ENCODE measurements at places on chromosomes 12 and 14. TPM values are rescaled to one million over a fixed set of nuclear protein-coding genes. Genes with fewer than 3 reads are reported as not detected.
A peak's percentile ranks its signal among the peaks of the same experiment; 100 is the strongest.

TMED10 gene
- total RNA-seq, result 180 TPM

DNA sequence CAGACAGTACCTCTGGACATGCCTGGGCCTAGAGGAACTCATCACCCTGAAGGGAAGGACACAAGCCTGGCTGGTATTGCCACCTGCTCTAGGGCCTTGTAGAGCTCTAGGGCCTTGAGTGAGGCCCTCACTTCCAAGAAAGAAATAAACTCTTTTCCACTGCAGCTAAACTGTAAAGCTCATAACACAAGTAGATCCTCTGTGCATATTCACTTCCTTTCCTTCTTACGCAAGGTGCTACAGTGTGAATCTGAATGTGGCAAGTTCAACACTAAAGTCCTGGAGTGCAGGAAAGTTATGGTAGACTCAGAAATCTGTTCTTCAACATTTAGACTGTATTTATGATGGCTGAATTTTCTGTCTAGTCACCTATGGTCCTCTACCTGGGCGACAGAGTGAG, 14.5 kb downstream of the RNASE3 start:
- DNase-seq, result no peak
- no peaks in the 10 kb centered on the region for H3K36me3 ChIP-seq
- H3K27ac ChIP-seq, result no peak overlapping the region
- no peaks in the 10 kb centered on the region for H3K27me3 ChIP-seq
- no peaks in the 10 kb centered on the region for H3K4me1 ChIP-seq
- H3K4me3 ChIP-seq, result no peak overlapping the region

DNA sequence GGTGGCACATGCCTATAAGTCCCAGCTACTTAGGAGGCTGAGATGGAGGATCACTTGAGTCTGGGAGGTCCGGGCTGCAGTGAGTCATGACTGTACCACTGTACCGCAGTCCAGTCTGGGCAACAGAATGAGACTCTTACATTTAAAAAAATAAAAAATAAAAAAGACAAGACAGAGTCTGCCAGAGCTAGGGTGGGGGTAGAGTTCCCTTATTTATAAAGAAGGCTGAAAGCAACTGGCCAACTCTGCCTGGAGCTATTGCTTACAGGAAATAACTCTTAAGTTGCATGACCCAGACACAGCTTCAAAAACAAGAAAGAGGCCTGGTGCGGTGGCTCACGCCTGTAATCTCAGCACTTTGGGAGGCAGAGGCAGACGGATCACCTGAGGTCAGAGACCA, 31.5 kb downstream of the NUMB start:
- H3K4me1 ChIP-seq, result no peaks in the 10 kb centered on the region
- H3K27me3 ChIP-seq, result no peaks in the 10 kb centered on the region
- no peak overlapping the region for H3K27ac ChIP-seq
- no peak for DNase-seq
- H3K36me3 ChIP-seq, result no peaks in the 10 kb centered on the region

SYNDIG1L gene
- 0.22 TPM for total RNA-seq

MYO1A gene
- not detected for total RNA-seq

- H3K36me3 ChIP-seq, result no peaks in the 10 kb centered on the region
- H3K27ac ChIP-seq, result no peak overlapping the region
- H3K27me3 ChIP-seq, result no peaks in the 10 kb centered on the region
- H3K4me3 ChIP-seq, result no peak overlapping the region
Observed at GRCh38 chr12:77362509-77363210, 297.3 kb upstream of the E2F7 start.

COQ5 gene
- 34.8 TPM for total RNA-seq

DNA sequence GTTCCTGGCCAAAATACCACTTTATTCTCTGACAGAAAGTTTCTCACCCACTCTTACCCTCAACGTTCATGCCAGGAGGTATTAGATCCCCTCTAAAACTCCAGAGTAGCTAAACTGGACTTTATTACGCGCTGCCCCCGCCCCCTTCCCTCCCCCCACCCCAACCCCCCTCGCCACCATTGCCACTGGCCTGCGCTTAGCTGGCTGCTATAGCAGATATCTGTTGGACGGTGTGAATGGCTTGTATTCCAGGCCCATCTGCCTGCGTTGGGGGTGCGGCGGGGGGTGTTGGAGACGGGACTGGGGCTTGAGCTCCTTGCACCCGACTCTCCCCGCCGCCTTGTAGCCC, 564 bp upstream of the THTPA start:
- DNase-seq, result no peak
- no peak overlapping the region for H3K27ac ChIP-seq
- no peaks in the 10 kb centered on the region for H3K27me3 ChIP-seq
- H3K4me3 ChIP-seq, result peak overlapping the region; percentile 87
- peaks cover 29% of the 10 kb centered on the region for H3K36me3 ChIP-seq
- peaks cover 4% of the 10 kb centered on the region for H3K4me1 ChIP-seq

DNA sequence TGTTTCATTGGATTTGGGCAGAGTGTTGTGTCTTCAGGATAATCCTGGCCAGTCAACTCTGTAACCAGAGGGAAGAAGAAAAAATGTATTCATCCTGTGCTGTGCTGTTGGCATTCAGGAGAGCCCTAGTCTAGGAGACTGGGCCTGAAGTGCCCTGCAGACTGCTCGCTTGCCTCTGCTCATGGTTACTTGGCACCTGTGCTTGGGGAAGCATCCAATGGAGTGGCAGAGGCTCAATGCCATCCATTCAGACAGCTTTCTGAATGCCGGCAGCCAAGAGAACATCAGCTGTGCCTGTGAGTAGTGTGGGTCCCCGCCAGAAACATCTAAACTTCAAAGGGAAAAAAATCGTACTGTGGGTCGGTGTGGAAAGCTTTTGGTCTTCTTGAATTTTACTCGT, 124.2 kb downstream of the SRGAP1 start:
- H3K27me3 ChIP-seq, result no peaks in the 10 kb centered on the region
- DNase-seq, result no peak
- H3K4me3 ChIP-seq, result no peak overlapping the region
- H3K36me3 ChIP-seq, result no peaks in the 10 kb centered on the region
- H3K4me1 ChIP-seq, result no peaks in the 10 kb centered on the region

KLRC1 gene
- total RNA-seq, result not detected

DNA sequence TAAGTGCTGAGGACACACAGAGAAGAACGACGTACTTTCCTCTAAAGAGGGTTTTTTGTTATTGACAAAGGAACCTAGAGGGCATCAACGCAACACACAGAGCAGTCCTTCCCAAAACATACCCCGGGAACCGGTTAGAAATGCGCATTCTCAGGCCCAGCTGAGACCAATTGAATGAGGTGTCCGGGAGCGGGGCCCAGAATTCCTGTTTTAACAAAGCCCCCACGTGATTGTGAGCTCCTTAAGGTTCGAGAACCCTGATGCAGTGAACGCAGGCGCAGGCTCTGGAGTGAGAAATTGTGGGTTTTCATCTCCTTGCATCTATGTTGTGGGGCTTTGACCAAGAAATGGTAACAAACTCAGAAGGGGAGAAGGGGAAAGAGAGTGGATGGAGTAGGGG, 51.0 kb upstream of the TBX3 start:
- peaks cover 9% of the 10 kb centered on the region for H3K36me3 ChIP-seq
- no peak overlapping the region for H3K27ac ChIP-seq
- no peaks in the 10 kb centered on the region for H3K4me1 ChIP-seq
- H3K4me3 ChIP-seq, result peak overlapping the region; percentile 71
- DNase-seq, result peak; percentile 48

- peak; percentile 33 for DNase-seq
- no peak overlapping the region for H3K4me3 ChIP-seq
- H3K27ac ChIP-seq, result no peak overlapping the region
- peaks cover 2% of the 10 kb centered on the region for H3K4me1 ChIP-seq
- H3K27me3 ChIP-seq, result no peaks in the 10 kb centered on the region
Observed at GRCh38 chr14:33564774-33565630, 385.9 kb downstream of the EGLN3 start.

GRCh38 chr12:6667559-6668210, 4.8 kb upstream of the ING4 start:
- H3K27me3 ChIP-seq, result no peaks in the 10 kb centered on the region
- H3K4me1 ChIP-seq, result no peaks in the 10 kb centered on the region
- H3K27ac ChIP-seq, result no peak overlapping the region
- no peak overlapping the region for H3K4me3 ChIP-seq
- peaks cover 67% of the 10 kb centered on the region for H3K36me3 ChIP-seq
- peak; percentile 66 for DNase-seq

DNA sequence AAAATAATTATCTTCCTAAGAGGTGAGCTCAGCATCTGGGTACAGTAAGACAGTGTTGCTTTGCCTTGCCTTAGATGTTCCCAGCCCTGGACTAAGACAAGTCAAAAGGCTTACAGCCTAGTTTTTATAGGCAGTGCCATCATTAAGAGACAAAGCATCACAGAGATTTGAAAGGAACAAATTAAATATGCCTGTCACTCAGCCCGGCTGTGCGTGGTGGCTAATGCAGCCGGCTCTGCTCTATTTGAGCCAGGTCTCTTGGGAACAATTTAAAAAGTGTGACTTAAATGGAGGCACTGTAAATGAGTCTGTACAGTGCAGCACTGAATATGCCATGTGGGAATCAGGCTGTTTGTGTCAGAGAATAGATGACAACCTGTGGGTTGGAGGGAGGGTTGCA, 1687.4 kb upstream of the FLRT2 start:
- no peaks in the 10 kb centered on the region for H3K36me3 ChIP-seq
- no peak overlapping the region for H3K4me3 ChIP-seq
- H3K27me3 ChIP-seq, result no peaks in the 10 kb centered on the region

- H3K4me3 ChIP-seq, result peak overlapping the region; percentile 91
- H3K27me3 ChIP-seq, result no peaks in the 10 kb centered on the region
- no peak overlapping the region for H3K27ac ChIP-seq
- H3K4me1 ChIP-seq, result no peaks in the 10 kb centered on the region
- DNase-seq, result no peak
Observed at GRCh38 chr14:23307687-23308644, 1.3 kb downstream of the BCL2L2 start.

GRCh38 chr12:111314953-111315539, 53.8 kb downstream of the PHETA1 start:
- H3K27me3 ChIP-seq, result no peaks in the 10 kb centered on the region
- no peak overlapping the region for H3K4me3 ChIP-seq
- H3K4me1 ChIP-seq, result no peaks in the 10 kb centered on the region
- DNase-seq, result no peak

GRCh38 chr14:59438195-59438647, 27.0 kb downstream of the GPR135 start:
- no peaks in the 10 kb centered on the region for H3K27me3 ChIP-seq
- H3K27ac ChIP-seq, result no peak overlapping the region
- H3K4me1 ChIP-seq, result no peaks in the 10 kb centered on the region
- no peaks in the 10 kb centered on the region for H3K36me3 ChIP-seq
- no peak overlapping the region for H3K4me3 ChIP-seq
